Glomerular endothelial cell (primary cell): ENCODE measurements at places on chromosomes 12 and 14.

GRCh38 chr14:51576879-51577278 lies 74.8 kb upstream of the FRMD6 start:
- DNase-seq: no peak

DNA sequence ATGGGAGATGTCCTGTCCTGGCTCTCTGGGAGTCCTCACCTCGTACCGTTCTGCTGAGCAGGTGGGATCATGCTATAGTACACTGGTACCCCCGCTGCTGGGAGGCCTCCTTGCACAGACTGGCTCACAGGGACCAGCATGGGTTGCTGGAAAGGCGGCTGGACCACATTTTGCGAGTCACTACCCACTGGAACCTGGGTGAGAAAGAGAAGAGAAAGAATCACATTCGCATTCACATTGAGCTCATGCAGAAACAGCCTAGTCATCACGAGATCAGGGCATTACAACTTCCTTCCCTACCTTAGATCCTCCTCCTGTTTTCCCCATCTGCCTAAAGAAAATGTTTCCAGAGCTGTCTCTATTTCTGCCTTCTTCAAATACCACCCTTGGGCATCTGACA lies 17.3 kb upstream of the STAC3 start:
- DNase-seq: no peak

DNA sequence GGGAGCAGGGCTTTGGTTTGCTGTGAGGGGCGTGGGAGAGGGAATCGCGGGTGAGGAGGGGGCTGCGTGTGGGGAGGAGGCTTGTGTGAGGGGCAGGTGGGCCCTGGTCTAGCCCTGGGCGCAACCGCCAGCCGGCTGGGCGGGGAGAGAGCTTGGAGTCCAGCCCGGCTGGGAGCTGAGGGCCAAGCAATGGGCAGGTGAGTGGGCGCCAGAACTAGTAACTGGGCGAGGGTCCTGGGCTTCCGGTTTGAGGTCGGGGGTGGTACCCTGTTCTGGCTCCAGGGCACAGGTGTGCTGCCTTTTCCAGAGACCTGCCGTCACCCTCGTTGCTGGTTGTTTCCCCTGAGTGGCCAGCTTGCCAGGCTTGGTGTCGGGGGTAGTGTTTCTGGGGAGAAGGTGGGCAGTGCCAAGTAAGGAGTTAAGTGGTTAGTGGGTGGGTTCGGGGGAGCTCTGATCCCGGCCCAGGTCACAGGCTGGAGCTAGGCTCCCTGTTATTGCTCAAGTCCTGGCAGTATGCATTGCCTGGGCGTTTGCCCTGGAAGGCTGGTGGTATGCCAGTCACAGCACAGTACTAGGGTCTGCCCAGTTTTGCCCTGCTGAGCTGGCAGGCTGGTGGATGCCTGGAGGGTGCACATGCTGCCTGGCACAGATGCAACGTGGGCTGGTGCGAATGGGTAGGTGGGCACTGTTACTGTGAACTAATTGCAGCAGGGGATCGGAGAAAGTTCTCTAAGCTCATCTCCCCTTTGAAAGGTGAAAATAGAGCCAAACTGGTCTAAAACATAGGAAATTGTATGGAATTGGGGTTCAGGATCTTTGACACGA lies 683 bp downstream of the CIPC start:
- DNase-seq: no peak

- DNase-seq: no peak
Observed at GRCh38 chr12:84804691-84805473, 107.7 kb downstream of the SLC6A15 start.

DNA sequence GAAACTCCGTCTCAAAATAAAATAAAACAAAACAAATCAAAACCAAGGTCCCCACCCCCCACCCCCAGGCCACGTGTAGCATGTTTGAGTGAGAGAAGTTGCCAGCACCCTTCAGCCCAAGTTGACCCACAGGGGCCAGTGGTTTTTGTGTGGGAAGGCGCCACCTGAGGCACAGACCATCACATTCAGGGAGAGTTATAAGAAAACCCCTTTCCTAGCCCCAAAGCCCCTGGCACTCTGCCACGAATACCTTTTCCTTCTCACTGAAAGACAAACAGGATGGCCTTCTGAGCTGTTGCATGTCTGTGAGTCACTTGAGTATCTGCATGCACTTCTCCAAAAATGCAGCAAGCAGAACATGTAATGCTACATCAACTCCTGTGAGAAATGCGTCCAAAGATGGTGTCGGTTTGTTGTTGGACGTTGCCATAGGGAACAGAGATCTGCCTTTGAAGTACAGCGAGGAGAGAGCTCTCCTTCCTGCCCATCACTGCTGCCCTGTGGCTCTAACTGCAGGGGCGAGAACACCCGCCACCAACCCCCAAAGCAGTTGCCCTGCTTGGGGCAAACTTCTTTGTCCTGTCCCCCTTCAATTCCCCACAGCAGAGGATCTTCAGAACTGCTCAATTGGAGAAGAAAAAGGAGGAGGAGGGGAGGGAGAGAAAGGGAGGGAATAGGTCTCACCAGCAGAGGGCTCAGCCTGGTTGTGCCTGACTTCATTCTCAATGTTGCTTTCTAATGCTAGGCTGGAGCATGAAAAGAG lies 2.7 kb upstream of the TRAF3 start:
- DNase-seq: no peak

GRCh38 chr14:26444822-26445221 lies 153.0 kb downstream of the NOVA1 start:
- DNase-seq: peak; percentile 7

DNA sequence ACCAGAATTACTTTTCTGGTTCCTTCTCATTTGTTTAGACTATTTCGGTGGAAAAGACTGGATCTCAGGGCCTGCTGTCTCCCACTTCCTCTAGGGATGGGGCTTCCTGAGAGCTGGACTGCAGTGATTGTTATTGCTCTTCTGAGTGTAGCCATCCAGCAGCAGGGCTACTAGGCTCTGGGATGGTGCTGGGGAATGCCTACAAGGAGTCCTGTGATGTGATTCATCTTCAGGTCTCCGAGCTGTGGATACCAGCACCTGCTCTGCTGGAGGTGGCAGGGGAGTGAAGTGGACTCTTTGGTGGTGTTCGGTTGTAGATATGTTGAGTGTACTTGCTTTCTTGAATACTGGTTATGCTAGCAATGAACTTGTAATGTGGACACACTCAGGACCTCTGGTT lies 42.7 kb downstream of the AEBP2 start:
- no peak for DNase-seq

DNA sequence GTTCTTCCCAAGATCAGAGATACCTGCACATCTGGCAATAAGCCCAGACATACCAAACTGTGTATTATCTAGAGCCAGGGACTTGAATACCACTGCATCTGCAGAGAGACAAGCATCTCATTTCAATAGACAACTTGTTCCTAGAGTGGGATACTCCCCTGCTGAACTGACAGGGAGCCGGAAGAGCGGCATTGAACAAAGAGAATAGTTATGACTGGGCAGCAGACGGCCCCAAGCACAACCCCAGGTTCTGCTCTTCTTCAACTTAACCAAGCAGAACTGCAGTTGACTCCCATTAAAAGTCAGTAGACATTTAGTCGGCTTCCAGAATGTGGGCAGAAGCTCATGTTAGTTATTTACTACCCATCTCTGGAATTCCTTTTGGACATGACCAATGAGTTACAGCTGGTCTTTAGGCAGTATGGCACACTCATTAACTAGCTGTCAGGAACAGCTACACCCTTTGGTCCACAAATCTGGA lies 112.9 kb downstream of the HMGA2 start:
- DNase-seq: no peak

DNA sequence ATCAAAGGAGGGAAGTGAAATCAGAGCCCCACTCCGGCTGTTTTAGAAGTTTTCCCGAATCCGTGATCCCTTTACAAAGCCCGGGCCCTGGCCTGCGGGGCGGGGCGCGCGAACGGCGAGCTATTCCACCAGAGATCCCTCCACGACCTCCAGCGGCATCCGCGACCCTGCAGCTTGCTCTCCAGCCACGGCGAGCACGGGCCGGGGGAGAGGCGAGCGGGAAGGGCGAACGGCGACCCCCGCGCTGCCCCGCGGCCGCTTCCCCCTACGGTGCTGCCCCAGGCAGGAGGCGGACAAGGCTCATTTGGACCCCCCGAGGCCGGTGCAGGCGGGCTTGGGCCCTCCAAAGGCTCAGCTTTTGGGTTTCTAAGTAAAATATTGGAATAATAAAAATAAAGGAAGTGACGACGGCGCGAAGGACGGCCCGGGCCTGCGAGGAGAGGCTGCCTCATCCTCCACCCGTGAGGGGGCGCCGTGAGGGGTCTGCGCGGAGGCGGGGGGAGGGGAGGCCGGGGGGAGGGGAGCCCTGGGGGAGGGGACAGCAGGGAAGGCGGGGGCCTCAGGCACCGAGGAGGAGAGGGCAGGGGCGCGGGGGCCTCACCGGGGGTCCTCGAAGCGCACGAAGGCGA lies 613 bp downstream of the SRSF9 start:
- DNase-seq: no peak

GRCh38 chr12:70448371-70448770 lies 82.3 kb downstream of the KCNMB4 start:
- DNase-seq: no peak

GRCh38 chr12:3897371-3897971 lies 24.3 kb upstream of the PARP11 start:
- DNase-seq: no peak

DNA sequence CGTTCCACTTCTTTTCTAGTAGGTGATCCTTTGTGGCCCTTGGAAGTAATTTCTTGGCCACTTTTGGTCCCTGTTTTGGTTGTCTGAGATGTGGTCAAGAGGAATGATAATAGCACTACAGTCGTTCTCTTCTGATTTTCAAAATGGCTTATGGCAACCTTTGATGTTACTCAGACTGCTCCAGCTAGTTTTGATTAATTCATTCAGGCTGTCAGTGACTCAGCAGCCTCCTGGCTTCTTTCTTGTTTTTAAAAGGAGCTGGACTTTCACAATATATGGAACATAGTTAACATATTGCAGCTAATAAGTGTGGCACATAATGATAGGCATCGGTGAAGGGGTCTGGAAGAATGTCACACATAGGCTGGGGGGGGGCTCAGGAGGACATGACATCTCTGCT lies 47.3 kb downstream of the WDR20 start:
- no peak for DNase-seq

- no peak for DNase-seq
Observed at GRCh38 chr12:47770086-47770726, 2.8 kb upstream of the SLC48A1 start.

GRCh38 chr12:117352206-117352605 lies 9.2 kb downstream of the NOS1 start:
- DNase-seq: no peak

GRCh38 chr12:100154474-100155247 lies 12.0 kb upstream of the BLTP3B start:
- DNase-seq: no peak

DNA sequence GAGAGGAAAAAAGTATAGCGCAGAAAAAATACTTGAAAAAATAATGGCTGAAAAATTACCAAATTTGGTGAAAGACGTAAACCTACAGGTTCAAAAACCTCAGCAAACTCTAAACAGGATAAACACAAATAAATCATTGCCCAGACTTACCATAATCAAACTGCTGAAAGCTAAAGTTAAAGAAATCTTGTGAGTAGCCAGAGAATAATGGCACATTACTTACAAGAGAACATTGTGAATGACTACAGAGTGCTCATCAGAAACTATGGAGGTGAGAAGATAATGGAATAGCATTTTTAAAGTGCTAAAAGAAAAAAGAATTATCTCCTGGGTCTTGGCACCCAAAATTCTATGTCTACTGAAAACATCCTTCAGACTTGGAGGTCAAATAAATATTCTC lies 36.0 kb downstream of the ATF1 start:
- DNase-seq: no peak

- DNase-seq: no peak
Observed at GRCh38 chr12:121576851-121577391, 3.9 kb downstream of the KDM2B start.

DNA sequence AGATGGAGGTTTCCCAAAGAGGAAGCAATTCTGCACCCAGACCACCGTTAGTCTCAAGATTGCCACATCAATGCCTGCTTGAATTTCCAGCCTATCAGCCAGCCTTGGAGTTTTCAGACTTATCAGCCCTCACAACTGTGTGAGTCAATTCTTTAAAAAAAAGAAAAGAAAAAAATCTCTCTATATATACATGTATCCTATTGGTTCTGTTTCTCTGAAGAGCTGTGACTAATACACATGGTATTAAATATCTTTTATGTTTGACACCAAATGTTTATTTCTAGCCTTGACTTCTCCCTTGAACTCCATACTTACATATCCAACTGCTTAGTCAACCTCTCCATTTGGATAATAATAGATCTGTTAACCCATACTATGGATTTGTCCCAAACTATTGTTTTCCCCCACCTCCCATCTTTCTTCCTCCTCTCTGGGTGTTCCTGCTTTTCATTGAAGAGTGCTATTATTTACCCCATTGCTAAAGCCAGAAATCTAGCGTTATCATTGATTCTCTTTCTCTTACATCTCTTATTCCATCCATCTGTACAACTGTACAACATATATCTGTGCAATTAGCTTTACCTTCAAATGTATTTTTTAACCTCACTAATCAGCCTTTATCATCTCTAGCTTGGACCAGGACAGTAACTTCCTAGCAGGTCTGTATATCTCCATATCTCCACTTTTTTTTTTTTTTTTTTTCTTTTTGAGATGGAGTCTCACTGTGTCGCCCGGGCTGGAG lies 22.7 kb upstream of the EID3 start:
- DNase-seq: no peak

DNA sequence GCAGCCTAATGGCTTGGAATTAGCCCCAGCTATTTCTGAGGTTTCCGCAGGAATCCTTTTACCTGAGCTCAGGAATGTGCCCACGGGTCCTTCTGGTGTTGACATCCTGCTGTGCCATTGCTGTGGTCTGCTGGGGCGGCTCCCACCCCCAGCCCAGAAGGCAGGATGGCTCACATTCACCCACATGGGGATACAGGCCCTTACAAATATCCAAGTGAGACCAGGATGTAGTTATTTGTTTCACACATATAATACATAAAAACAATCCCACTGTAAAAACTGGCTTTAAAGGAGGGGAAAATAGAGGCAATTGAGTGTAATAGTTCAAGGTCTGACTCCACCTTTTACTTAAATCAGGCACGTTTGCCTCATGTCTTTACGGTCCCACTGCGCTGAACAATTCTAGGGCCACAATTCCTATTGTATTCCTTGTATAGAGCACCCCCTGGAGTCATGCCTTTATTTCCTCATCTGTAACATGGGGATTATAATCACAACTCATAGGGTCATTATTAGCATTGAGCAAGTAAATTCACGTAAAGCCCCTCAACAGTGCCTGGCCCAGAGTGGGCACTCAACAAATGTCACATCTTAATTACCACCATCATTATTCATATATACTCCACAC lies 57.2 kb upstream of the FICD start:
- no peak for DNase-seq

GRCh38 chr14:25833341-25834126 lies 764.3 kb downstream of the NOVA1 start:
- peak; percentile 18 for DNase-seq

- no peak for DNase-seq
Observed at GRCh38 chr14:51880835-51881580, 20.6 kb downstream of the GNG2 start.

GRCh38 chr14:68331426-68331825 lies 461.4 kb downstream of the ZFP36L1 start:
- no peak for DNase-seq

- no peak for DNase-seq
Observed at GRCh38 chr12:64296301-64296700, 74.2 kb upstream of the KICS2 start.

GRCh38 chr14:73859145-73859544 lies 7.5 kb downstream of the PTGR2 start:
- no peak for DNase-seq

GRCh38 chr14:57413849-57414248 lies 23.5 kb downstream of the NAA30 start:
- DNase-seq: no peak

GRCh38 chr14:102461490-102462338 lies 47.9 kb downstream of the ANKRD9 start:
- no peak for DNase-seq
